ENCODE measurements at places on chromosomes 13 and 19. TPM values are rescaled to one million over a fixed set of nuclear protein-coding genes. Genes with fewer than 3 reads are reported as not detected.

DNA sequence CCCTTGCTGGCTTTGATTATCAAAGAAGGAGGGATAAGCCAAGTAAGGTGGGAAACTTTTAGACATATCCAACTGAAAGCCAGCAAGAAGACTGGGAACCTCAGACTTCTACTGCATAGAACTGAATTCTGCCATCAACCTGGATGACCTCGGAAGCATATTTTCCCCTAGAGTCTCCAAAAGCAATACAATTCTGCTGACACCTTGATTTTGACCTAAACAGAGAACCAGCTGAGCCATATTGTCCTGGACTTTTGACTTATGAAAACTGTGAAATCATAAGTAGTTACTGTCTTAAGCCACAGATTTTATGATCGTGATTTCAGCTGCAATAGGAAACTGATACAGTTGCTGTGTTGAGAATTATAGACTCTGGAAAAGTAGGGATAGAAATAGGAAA is 227.6 kb downstream of the PCDH20 start:
- no peak for DNase-seq

DNA sequence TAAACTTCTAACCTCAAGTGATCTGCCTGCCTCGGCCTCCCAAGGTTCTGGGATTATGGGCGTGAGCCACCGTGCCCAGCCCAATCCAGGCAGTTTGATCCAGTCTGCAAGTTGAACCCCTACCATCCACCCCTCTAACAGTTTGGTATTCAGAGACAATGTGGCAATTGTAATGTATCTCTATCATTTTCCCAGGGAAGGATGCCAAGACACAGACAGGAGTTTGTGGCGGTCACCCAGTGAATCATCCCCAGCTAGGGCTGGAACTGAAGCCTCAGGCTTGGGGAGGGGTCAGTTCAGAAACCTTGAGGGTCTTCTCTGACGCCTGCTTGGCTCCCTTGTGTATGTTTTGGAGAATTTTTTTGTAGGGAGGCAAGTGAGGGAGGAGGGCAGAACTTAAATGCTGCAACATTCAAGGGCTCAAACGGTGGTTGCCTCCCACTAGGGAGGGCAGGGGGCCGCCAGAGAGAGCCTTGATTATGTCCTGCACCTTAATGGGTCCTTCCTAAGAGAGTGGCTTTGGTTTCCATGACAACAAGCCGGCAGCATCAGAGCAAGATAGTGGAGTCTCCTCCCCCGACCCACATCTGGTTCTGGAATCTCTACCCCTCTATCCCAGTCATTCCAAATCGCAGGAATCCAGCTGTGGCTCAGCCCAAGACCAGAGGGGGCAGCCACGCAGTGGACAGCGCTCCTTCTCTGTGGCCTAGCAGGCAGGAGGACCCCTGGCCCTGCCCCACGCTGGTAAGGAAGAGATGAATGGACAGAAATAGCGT is 14.9 kb upstream of the FEM1A start:
- DNase-seq: no peak

DNA sequence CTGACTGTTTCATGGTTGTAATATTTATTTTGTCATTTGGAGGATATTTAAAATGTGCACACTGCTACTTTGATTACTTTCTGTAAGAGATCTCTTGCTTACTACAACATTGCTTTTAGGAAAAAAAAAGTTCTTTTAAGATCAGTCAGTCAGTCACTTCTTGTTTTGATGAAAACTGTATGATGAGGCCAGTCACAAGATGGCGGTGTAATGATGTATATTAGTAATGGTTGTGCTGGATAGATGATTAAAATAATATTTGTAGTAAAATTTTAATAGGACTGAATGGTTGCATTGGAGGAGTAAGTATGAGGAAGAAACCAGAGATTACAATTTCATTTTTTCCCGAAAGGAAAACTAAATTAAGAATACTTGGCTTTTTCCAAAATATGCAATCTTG is 2411.1 kb downstream of the PCDH9 start:
- DNase-seq: no peak

DNA sequence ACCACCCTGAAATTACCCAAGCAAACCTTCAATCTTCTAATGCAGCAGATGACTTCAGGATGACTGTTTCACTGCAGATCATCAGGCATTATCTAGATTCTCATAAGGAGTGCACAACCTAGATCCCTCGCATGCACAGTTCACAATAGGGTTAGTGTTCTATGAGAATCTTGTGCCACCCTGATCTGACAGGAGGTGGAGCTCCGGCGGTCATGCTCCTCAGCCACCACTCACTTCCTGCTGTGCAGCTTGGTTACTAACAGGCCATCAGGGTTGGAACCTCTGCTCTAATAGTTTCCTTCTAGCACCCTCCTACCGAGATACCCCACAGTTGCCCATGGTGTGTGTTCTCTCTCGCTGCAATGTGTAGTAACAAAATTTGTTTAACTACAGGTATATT is 442.8 kb downstream of the FGF14 start:
- no peak for DNase-seq

DNA sequence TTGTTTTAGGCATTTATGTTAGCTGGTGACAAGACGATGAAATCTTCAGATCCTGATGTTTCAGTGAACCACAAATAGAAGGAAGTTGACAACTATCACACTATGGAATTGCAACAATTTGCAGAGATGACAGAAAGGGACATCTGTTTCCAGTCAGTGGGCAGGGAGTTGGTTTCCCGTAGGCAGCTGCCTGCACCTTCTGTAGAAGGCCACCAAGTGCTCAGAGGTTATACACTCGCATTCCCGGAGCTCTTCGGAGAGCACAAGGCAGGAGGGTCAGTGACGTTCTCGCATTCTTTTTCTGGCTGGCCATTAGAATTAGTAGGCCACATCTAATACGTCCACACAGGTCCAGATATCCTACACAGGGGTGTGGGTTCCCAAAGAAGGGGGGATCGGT is 129.4 kb downstream of the SHISA2 start:
- no peak for DNase-seq

DNA sequence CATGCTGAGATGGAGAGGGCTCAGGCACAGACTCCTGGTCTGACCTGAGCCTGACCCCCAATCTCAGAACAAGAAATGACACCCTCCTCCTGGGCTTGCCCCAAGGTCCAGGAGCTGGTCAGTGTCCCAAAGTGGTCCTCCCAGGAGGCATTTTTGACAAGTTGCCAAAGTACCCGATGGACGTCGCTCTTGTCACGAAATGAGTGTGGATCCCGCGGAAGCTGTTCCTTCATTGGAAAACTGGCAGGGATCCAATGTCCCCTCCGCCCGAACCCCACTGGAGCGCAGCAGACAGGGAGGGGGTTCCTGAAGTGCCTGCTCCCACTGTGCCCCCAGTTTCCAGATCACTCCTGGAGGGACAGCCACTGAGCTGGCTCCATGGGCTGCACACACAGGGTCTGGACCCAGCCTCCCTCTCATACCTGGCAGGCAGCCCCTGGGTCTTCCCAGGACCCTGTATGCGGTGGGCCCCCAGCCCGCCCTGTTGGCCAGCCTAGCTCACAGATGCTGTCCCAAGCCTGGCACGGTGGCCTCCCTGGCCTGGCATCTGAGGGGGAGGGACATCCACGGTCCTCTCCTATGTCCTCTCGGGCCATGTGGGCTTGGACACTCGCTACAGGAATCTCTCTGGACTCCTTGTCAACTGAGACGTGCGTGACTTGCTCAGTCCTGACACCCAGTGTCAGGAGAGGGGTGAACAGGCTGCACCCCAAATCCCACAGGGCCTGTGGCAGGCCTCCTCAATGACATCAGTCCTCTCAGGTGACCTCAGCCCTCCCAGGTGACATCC is 12.8 kb upstream of the ZNF14 start:
- DNase-seq: no peak

DNA sequence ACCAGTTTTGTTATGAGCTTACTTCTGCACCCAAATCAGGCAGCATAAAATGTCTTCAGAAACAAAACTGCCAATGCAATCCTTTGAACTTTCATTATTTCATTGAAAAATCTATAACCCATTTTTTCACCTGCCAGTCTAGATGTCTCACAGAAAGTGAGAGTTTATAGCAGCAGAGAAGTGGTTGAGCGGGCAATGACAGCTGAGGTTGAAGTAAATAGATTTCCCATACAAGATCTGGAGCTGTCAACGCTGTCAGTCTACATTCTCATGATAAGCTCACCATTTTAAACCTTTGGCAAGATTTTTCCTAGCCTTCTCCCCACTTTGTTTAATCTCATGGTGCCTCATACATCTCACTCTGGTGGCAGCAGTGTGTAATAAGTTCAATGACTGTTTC is 1144.9 kb upstream of the PCDH9 start:
- no peak for DNase-seq

- DNase-seq: no peak
Observed at GRCh38 chr13:42109957-42110356, 61.5 kb downstream of the DGKH start.

GRCh38 chr19:16013851-16014840 is 62.1 kb upstream of the TPM4 start:
- no peak for DNase-seq

- DNase-seq: no peak
Observed at GRCh38 chr19:38197937-38198704, 25.9 kb downstream of the DPF1 start.

DNA sequence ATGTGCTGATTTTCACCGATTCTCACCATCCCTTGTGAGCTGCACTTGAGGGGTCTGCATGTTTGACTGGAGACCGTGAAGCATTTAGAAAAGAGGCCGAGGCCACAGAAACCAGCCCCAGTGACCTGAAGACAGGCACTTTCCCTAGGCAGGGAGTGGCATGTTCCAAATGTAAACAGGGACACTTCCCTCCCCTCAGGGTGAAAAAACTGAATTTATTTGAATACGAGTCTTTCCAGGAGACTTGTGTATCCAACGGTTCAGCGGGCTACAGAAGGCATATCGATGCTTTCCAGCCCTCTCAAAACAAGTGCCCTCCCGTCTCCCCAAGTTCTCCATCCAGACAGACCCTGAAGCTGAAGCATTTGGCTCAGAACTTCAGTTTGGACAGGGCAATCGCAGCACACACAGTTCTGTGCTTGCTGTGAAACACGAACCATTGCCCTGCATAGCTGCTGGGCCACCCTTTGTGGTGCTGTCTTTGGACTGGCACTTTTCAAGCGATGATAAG is 106.1 kb downstream of the ZIC5 start:
- no peak for DNase-seq

DNA sequence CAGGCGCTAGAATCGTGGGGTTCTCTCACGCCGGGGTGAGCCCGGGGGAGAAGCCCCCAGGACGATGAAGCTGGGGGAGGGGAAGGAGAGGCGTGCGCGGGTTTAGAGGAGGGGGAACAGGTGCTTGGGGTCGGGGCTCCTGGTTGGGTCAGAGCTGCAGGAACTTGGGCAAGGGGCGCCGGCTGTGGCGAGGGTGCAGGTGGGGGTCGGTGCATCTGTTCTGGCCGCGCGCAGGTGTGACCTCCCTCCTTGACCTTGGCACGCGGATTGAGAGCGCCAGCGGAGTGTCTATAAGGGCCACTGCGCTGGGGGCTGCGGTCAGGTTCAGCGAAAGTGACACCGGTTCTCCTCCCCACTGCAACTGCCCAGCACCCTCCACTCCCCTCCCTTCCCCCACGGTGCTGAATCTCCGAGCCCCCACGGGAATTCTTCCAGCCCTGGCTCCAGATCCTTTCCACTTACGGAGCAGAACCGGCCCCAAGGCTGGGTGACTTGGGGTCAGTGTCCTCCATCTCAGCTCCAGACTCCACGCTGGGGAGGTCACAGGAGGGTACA is 618 bp downstream of the TMEM38A start:
- no peak for DNase-seq

GRCh38 chr13:77002590-77003190 is 10.8 kb downstream of the CLN5 start:
- no peak for DNase-seq

GRCh38 chr13:21932996-21933395 is 262.1 kb downstream of the FGF9 start:
- DNase-seq: no peak

- no peak for DNase-seq
Observed at GRCh38 chr19:47023448-47023794, 3.8 kb downstream of the NPAS1 start.

- no peak for DNase-seq
Observed at GRCh38 chr13:21723807-21724505, 53.1 kb downstream of the FGF9 start.

- DNase-seq: no peak
Observed at GRCh38 chr13:111431206-111431605, 110.8 kb downstream of the TEX29 start.

The AZU1 gene
- total RNA-seq: 0.31 TPM

The TMEM91 gene
- total RNA-seq: 9.4 TPM

The DPF1 gene
- 37.4 TPM for total RNA-seq

The CEACAM8 gene
- not detected for total RNA-seq

The ZNF808 gene
- total RNA-seq: 23.9 TPM

The ZNF570 gene
- 32.4 TPM for total RNA-seq

The GPR18 gene
- total RNA-seq: not detected

The RASL11A gene
- 2.5 TPM for total RNA-seq

The PDCD2L gene
- total RNA-seq: 21.7 TPM

The ZNF763 gene
- 6.7 TPM for total RNA-seq
